ENCODE measurements at places on chromosomes 4 and X.

DNA sequence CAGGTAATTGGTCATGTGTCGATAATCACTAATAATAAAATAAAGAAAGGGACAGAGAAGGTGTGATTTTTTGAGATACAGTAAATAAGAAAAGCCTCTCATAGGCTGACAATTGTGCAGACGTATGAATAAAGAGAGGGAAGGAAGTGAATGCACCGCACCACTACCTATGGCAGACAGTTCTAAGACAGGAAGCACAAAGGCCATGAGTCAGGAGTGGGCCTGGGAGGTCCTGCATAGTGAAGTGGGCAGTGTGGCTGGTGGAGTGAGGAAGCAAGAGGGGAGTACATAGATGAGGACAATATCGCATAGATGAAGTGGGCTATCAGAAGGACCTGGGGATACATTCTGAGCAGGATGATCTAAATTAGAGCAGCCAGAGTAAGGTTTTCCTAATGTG lies 75.6 kb downstream of the BMP3 start:
- no peak for DNase-seq

DNA sequence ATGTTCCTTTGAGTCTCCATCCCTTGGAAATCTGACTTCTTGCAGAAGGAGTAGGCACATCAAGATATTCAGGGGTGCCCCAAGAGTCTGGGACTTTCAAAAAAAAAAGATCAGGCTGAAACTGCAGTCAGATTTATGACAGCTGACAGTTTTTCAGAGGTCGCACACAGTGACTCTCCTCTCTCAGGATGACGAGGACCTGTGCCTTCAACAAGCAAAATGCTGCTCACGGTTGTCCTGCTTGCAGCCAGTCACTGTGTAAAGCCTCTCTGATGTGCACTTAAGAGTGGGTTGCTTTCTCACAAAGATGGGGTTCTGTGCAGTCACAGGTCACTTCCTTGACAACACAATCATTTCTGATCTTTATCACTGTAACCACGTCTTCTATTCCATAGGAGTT lies 178.2 kb downstream of the PTTG2 start:
- DNase-seq: no peak

DNA sequence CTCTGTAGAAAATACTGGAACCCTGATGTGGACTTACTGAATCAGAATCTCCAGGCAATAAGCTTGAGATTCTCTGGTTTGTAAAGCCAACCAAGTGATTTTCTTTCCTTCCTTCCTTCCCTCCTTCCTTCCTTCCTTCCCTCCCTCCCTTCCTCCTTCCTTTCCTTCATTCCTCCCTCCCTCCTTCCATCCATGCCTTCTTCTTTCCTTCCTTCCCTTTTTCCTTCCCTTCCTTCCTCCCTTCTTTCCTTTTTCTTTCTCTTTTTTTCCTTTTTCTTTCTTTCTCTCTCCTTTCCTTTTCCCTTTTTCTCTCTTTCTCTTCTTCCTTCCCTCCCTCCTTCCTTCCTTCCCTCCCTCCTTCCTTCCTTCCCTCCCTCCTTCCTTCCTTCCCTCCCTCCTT lies 450.8 kb downstream of the GRXCR1 start:
- DNase-seq: no peak

DNA sequence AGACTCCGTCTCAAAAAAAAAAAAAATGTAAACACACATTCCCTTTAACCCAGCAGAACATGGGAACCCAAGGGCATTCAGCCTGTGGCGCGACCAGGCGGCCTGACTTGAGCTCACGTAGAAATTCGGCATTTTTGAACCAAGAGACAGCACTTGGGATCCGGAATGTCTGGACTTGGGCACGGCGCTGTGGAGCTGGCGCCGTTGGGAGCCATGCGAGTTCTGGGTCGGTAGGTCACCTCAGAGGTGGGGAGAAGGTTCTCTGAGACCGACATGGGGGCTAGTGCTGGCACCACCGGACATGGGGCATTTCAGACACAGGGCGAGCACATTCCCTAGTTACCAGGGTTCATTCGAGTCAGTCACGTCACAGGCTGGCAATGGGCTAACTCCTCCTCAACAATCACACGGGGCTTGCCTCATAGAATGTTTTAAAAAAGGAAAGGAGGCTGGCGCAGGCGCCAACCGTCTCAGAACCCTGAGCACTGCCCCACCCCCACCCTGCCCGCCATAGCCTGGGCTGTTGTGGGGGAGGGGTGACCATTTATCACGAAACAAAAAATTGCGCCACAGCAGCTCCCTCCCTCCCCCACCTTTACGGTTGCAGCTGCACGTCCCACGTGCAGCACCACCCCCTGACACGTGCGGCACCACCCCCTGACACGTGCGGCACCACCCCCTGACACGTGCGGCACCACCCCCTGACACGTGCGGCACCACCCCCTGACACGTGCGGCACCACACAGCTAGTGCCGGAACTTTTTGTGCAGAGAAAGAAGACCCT lies at the start of gene TEX28:
TSS of gene TEX28 (minus strand) at position 334 of the 784 bp plus-strand sequence. CDS start 3,007 bp downstream, outside the sequence.
- DNase-seq: no peak

DNA sequence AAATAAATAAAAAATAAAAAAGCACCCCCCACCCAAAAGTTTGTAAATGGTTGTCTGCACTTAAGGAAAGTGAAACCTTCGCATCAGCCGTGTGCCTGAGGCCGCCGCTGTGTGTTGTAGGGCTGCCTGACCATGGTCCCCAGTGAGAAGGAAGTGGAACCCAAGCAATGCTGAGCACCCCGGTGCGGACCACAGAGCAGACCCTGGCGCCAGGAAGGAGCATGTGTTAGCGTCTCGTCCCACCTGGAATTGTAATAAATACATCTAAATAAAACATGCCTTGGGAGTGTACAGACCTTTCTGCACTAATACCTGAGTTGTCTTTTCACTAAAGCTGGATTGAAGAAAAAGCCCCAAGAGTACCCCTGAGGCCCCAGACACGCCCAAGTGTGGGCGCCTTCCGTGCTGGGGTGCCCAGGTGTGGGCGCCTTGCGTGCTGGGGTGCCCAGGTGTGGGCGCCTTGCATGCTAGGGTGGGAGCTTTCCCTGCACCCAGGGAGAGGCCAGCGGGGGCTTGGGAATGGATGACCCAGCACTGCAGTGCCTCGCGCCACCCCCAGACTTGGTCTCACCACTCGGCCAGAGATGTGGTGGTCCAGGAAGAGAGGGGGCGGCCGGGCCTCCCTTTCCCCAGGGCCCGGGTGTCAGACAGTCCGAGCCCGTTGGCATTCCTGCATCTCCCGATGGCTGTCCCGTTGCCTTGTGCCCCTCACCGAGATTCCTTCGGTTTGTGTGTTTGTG lies 33.7 kb downstream of the HTT-AS start:
- no peak for DNase-seq

- DNase-seq: no peak
Observed at GRCh38 chr4:125368146-125368545, 53.4 kb downstream of the FAT4 start.

- DNase-seq: no peak
Observed at GRCh38 chr4:61995717-61996340, 795.7 kb downstream of the ADGRL3 start.
